ENCODE measurements at places on chromosomes 2 and 18.

GRCh38 chr2:96898641-96899412 lies 28.9 kb upstream of the SEMA4C start:
- DNase-seq: no peak

DNA sequence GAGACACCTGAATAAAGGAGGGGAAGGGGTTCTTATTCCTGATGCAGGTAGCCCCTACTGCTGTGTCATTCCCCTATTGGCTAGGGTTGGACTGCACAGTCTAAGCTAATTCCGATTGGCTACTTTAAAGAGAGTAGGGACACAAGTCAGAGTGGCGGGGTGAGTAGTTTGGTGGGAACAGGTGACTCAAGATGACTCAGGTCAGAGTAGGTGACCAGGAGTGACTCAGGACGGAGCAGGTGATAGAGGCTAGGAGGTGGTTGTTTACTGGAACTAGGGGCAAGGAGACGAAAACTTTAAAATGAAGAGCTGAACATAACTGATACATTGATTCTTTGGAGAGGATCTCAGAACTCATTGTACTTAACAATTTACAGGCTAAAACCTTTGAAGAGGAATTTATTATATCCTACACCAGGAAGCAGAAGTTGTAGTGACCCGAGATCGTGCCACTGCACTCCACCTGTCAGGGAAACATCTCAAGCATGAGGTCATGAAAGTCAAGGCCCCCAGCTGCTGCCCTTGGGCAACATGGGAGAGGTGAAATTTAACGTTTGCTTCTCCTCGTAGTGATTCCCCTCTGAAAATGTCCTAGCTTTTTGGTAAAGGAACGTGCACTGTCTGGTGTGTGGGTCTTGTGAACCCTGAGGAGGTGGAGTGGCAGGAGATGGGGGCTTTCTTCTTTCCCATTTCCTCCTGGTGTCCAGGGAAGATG lies 4.5 kb upstream of the CYP27A1 start:
- DNase-seq: no peak

- DNase-seq: no peak
Observed at GRCh38 chr2:45275806-45276205, 266.6 kb upstream of the SIX2 start.

- DNase-seq: no peak
Observed at GRCh38 chr2:211439011-211439410, 882.6 kb downstream of the CPS1 start.

- no peak for DNase-seq
Observed at GRCh38 chr2:105869341-105869740, 124.6 kb downstream of the NCK2 start.

DNA sequence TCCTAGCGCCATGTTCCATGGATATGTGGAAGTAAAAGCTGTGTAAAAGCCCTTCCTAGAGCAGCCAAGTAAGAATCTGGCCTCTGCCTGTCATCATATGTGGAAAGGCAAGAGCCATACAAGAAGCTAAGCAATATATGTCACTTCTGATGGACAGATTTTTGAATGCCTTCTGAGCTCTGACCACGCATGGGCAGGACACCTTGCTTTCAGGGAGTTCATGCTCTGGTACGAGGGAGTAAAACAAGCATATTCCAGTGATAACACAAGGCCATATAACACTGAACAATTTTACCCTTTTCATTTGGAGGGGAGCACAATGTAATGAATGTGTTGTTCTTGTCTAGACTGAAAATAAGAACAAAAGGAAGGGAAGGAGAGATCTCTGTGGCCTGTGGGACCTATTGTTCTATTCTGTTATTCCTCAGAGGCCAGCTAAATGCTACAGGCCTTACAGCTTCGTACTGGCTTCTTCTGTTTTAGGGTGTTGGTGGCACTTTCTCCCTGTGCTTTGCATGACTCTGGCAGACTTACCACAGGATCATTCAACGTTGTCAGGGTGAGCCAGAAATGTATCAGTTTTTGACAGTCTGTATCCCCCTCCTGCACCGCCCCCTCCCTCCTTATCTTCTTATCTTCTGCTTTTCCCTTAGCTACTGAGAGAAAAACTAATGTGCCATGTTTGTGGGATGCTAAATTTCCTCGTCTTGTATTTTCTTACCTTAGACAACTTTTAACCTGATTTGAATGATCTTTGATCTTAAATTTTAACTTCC lies 99.5 kb downstream of the MAP4K4 start:
- no peak for DNase-seq

DNA sequence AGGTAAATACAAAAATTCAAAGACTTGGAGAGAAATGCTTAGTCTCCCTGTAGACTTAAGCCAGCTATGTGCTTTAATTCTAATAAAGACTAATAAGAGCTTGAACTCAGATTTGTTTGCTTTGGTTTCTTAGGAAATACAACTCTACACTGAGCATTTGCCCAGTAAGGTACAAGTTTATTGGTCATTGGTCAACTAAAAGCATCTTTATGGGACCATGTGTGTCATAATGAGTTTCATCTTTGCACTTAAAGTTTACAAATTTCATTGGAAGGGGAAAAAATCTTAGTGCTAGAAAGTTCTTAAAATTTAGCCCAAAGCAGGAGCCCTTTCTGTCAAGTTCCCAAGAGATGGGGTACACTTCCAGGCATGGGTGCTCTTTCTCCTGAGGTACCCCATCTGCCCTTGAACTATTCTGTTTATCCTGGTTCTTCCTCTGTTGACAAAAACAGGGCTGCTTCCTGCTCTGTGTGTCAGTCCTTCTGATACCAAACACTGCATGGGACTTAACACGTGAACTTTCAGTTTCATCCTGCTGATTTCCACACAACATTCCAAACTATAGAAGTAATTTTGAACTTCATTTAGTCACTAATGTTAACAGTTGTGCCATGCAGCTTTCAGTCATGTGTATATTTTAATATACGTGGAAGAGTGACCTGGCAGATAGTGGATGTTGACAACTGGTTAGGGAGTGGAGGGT lies 200.2 kb downstream of the TPGS2 start:
- no peak for DNase-seq

DNA sequence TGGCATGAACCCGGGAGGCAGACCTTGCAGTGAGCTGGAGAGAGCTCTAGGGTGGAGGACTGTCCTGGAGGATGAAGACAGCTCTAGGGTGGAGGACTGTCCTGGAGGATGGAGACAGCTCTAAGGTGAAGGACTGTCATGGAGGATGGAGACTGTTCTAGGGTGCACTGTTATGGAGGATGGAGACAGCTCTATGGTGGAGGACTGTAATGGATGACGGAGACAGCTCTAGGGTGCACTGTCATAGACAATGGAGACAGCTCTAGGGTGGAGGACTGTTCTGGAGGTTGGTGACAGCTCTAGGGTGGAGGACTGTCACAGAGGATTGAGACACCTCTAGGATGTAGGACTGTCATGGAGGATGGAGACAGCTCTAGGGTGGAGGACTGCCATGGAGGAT lies 21.1 kb upstream of the KCNG2 start:
- no peak for DNase-seq

DNA sequence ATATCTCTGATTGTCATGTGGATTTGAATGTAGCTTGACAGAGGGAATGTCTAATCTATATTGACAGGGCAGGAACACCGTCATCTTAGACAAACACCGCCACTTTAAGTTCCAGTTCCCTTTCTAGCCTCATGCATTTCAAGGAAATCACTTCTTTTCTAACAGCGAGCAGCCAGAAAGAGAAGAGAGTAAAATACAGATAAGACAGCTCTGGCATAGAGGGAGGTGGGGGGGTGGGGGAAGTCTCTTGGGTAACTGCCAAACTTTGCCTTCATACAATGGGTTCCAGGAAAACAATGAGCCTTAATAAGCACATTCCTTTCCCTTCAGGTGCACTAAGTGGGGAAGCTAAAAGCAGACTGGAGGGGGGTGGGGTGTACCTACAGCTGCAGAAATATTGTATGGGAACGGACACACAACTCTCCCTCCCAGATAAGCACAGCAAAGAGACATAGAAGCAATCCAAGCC lies 37.2 kb downstream of the CASP10 start:
- DNase-seq: no peak

DNA sequence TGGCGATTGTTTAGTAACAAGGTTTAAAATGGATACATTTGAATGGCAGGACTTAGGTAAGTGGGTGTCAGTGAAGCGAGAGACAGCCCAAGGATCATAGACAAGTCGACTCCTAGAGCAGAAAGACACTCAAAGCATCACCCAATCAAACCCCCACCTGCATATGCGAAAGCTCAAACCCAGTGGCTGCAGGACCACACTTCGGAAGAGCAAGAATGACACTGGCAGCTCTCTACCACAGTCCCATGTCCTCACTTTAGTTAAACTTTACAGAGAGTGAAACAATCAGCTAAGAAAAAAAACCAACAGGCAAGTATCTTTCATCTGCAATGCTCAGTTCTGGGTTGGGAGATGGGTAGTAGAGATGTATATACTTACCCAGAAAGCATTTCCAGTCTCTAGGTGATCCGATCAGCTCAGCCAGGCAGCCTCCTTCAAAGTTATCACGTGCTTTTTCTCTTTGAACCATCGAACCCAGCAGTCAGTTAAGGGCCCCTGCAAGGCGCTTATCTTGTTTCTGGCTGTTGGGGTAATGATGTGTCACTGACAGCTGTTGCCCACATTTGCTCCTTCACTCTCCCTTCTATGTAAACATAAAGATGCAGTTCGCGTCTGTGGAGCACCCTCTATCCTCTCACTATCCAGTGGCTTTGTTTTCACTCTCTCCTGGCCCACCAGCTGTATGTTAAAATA lies 357.5 kb upstream of the ID2 start:
- no peak for DNase-seq

DNA sequence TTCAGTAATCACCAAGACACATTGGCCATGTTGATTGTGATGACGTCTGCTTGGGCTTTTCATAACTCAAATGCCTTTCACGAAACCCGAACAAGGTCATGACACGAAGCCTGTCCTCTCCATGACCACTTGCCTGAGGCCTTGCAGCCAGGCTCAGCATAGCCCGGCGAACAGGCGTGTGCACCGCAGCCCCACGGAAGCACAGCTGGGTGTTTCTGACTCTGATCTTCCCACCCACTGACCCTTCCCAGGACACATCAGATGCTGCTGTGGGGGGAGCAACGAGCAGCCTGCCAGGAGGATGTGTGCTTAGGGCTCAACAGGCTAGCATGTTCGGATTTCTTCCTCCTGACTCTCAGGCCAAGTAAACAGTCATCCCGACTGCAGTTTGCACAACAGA lies 369.4 kb upstream of the SALL3 start:
- no peak for DNase-seq

GRCh38 chr2:241994086-241994485 lies 124.6 kb downstream of the RTP5 start:
- no peak for DNase-seq

DNA sequence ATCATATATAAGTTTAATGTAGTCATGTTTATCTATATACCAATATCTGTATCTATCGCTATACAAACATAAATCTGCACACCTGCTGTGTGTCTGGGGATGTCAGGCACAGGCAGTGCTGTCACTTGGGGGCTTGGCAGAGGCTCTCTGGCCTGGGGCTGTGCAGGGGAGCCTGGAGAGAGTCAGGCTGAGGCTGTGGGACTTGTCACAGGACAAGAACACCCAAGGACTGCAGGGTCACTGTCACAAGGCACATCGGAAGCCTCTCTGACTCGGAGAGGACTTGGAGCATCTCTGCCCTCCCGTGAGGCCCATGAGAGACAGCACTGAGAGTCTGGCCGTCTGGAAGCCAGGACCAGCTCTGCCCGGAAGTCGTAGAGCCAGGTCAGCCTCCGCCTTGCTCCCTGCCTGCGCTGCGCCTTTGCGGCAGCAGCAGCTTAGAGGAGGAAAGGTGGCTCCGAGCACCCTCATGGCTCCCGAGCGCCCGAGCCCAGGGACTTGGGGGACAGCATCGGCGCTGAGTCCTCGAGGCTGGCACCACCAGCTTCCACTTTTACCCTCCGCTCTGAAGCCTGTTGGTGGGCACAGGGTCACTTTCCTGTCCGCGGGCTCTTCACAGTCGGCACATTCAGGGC lies 280.3 kb downstream of the NDUFA10 start:
- DNase-seq: no peak

GRCh38 chr2:55636831-55637230 lies 19.4 kb upstream of the PPP4R3B start:
- DNase-seq: no peak
